ENCODE measurements at places on chromosomes 13 and 19. TPM values are rescaled to one million over a fixed set of nuclear protein-coding genes. Genes with fewer than 3 reads are reported as not detected.
A peak's percentile ranks its signal among the peaks of the same experiment; 100 is the strongest.

DNA sequence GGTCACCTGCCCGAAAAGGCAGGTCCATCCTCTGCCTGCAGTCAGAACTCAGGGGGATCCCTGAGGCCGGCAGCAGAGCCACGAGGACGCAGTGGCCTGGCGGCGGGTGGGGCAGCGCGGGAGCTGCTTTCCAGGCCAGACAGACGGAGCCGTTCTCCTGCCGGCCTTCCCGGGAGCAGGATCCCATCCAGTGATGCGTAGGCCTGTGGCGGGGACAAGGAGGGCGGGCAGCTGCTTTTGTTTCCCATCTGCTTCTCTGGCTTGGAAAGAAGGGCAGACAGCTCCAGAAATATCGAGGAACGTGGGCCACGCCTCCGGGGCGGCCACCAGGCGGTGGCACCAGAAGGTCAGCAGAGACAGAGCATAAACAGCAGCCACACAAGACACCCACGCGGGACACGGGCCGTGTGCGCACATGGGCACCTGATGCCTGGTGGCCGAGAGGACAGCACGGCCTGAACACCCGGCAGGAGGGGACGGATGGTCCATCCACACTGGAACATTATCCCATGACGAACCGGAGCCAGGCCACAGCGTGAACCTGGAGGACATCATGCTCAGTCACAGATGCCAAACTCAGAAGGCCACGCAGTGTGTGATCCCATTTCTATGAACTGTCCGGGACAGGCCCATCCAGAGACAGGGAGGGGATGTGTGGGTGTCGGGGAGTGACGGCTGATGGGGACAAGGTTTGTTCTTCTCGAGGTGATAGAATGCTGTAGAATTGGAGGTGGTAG is 13.9 kb upstream of the MKNK2 start:
- DNase-seq: no peak

DNA sequence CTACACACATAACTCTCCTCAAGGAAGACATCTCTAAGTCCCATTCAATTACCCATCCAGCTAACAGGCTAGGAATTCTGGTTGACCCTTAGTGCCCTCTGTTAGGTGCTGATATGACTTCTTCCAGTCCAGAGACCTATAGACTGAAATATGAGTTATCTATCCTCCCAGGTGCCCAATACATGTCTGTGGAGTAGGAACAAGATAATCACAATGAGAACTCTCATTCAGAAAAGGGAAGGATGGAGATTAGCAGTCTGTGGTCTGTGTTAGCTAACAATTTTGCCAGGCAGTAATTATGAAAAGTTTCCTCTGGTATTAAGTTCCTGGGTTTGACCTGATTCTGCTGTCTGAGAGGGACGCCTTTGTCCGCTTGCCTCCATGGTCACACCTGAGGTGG is 44.2 kb upstream of the SLAIN1 start:
- no peak for DNase-seq

DNA sequence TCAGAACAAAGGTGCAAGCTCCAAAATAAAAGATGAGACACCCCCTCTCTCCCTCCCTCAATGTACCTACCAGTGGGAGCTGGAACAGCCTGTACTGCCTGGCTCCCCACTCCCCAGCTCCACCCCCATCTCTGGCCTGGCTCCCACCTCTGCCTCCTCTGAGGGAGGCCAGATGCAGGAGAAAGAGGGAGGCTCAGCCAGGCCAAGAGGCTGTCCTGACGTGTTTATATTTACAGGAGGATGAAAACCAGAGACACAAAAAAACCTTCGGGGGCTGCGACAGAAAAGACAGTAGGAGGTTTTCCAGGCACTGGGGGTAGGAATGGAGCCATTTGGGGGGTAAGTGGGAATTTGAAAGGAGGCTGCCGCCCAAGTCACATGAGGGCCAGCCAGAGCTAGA is 19.7 kb downstream of the ARHGEF18 start:
- DNase-seq: no peak

GRCh38 chr13:41468631-41469030 is 11.3 kb downstream of the RGCC start:
- no peak for DNase-seq

GRCh38 chr19:49403404-49404187 is 15.5 kb downstream of the KASH5 start:
- DNase-seq: no peak

GRCh38 chr19:34096020-34096915 is 76.0 kb upstream of the LSM14A start:
- peak; percentile 43 for DNase-seq

- DNase-seq: no peak
These were observed at the start of gene PCDH17 for GRCh38 chr13:57631596-57632275. PCDH17 (plus strand) TSS chr13:57631744; CDS start chr13:57632547, 803 bp downstream.

DNA sequence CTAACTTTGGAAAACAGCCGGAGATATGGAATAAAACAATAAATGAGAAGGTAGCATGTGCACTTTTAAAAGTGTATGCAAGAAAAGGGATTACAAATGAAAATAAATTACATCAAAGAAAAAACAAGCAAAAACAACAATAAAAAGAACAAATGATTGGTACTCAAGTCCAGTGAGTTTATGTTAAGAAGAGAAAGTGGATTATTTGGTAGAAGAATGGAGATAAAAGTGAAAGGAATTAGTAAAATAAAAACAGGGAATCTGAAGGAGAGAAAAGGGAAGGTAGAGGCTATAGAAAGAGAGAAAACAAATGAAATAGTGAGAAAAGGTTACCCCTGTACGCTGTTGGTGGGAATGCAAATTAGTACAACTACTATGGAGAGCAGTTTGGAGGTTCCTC is 28.6 kb upstream of the KLF12 start:
- DNase-seq: no peak

DNA sequence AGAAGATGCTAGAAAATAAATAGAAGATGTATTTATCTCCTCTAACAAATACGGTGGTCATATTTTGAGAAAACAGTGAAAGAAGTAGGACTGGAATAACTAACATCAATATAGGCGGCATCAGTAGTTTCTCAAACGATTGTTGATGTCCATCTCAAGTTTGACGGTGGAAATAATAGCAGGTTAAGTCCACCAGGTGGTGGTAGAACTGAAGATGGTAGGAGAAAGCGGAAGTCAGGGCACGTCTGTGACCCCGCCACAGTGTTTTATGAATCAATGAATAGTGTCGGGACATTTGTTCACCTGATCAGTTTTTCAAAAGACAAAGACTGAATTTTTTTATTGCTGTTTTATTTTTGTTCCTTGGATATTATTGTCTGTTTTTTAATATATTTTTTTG is 706.4 kb upstream of the SLC10A2 start:
- DNase-seq: no peak

DNA sequence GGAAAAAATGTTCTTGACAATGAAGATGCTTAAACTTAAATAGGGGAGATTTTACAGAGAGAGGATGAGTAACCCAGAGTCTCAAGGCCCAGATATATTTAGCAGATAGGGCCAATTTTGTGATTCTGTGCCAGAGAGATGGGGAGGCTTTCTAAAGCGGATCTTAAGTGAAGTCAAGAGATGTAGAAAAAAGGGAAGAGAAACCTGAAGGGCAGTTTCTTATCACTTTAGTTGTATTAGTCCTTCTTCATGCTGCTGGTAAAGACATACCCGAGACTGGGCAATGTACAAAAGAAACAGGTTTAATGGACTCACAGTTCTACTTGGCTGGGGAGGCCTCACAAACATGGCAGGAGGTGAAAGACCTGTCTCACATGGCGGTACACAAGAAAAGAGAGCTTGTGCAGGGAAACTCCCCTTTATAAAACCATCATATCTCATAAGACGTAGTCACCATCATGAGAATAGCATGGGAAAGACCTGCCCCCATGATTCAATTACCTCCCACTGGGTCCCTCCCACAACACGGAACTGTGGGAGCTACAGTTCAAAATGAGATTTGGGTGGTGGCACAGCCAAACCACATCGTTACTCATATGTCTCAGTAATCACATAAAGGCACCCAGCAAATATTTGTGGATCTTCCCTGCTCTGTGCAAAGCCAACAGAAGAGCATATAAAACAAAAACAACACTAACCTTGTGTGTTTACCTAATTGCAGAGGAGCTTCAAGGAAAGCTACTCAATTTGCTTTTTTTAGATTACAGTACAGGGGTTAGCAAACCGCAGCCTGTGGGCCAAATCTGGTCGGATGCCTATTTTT is 102.6 kb upstream of the MYCBP2 start:
- peak; percentile 7 for DNase-seq

- no peak for DNase-seq
These were observed 134.2 kb downstream of the FRY start for GRCh38 chr13:32165796-32166195.

DNA sequence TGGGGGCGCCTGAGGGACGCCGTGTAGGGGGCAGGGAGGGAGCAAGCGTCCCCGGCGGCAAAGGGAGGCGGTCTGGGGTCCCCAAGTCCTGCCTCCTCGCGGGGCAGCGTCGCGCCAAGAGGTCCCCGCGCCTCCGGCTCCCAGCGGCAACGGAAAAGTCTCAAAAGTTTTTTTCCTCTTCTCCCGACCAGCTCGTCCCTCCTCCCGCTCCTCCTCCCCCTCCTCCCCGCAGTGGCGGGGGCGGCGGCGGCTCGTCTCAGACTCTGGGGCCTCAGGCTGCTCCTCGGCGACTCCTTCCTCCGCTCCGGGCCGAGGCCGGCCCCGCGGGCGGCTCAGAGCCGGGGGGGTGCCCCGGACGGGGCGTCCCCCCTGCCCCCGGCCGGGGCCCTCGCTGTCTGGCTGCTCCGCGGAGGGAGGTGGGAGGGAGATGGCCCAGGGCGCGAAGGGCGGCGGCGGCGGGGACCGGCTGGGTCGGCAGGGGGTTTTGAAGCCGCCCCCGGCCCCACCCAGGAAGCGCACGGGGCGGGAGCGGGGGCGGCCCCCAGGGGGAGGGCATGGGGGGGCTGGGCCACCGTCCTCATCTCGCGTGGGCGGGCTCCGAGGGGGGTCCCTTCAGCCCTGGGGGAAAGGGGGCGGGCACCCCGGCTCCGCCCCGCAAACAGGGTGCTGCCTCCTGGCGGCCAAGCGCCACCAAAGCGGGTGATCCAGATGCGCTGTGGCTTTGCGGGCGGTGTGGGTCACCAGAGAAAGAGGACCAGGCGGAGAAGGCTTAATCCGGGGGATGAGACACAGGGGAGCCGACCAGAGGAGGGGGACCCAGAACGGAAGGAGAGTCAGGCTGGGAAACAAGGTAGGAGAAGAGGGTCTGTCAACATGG is at the start of gene TGFB1:
TSS of gene TGFB1 (minus strand) at position 457 of the 877 bp plus-strand sequence. CDS start 878 bp downstream, outside the sequence.
- DNase-seq: peak; percentile 80

DNA sequence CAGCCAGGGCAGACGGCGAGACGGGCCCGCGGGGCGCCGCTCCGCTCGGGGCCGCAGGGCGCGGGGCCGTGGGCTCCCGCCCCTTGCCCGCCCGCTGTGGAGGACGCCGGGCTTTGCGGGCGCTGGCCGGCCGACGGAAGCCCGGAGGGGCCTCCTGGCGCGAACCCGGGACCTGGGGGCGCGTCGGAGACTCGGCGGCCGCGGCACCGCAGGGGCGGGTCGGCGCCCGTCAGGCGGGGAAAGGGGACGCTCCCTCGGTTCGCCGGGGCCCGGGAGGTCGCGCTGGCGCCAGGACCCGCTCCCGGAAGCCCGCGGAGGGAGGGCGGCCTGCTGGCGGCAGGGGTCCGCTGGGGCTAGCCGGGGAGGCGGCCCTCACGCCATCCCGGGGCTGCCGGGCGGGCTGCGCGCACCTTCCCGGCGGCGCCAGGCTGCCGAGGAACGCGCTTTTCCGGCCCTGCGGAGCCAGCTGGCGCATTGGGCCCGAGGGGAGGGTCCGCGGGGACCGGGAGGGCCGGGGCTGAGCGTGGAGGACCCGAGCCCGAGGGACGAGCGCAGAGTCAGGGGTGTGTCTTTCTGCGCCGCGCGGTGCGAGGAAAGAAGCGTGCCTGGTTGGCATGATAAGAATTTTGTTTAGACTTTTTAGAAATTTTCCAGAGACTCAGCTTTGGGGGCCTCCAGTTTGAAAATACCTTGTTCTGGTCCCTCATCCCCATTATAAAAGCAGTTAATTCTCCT is 511 bp downstream of the GARRE1 start:
- DNase-seq: no peak

GRCh38 chr19:45773384-45773783 is 4.3 kb upstream of the SIX5 start:
- no peak for DNase-seq

- DNase-seq: no peak
These were observed 24.8 kb upstream of the ZNF254 start for GRCh38 chr19:24062190-24062589.

DNA sequence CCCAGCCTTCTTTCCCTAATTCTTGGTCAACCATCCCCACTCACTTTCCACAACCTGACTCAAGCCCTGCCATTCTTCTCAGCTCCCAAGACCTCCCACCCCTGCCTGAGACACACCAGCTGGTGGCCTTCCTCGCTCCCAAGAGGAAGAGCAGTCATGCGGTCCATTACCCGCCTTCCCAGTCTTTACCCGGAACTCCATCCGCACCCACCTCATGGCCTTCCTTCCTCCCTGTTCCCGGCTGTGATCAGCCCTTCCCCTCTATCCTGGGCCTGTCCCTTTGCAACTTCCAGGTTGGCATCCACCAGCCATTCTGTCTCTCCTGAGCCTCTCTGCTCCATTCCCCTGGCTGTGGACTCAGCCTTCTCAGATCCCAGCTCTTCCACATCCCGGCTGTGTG is 18.6 kb upstream of the INSR start:
- DNase-seq: no peak

GRCh38 chr13:34344816-34345215 is 526.9 kb downstream of the RFC3 start:
- DNase-seq: no peak

GRCh38 chr13:32639502-32640105 is 53.4 kb downstream of the PDS5B start:
- peak; percentile 52 for DNase-seq

The TFDP1 gene
- total RNA-seq: 157 TPM

The LAIR1 gene
- total RNA-seq: not detected
